SJSA1 (cell line): ENCODE measurements at places on chromosomes 3 and 15. TPM values are rescaled to one million over a fixed set of nuclear protein-coding genes. Genes with fewer than 3 reads are reported as not detected.

The FAM107A gene
- total RNA-seq: not detected in 2 replicates

The CLRN1 gene
- not detected in 2 replicates for total RNA-seq

The AGBL1 gene
- not detected in 2 replicates for total RNA-seq

The SUSD5 gene
- total RNA-seq: 8.3 and 14.1 TPM in 2 replicates

The PCLAF gene
- 116 and 125 TPM in 2 replicates for total RNA-seq

The SLC22A13 gene
- total RNA-seq: not detected in 2 replicates

The DGKG gene
- 0.97 TPM in 1 of 2 replicates, not detected in the other for total RNA-seq

The SPINK8 gene
- not detected in 2 replicates for total RNA-seq

The GHSR gene
- total RNA-seq: not detected in 2 replicates

The STX19 gene
- total RNA-seq: not detected in 2 replicates

The EPHB3 gene
- total RNA-seq: 2.9 and 4.1 TPM in 2 replicates

The ELL3 gene
- total RNA-seq: 2.2 and 2.8 TPM in 2 replicates

The QRICH1 gene
- 37.8 and 77.3 TPM in 2 replicates for total RNA-seq

The DUOXA1 gene
- total RNA-seq: not detected in 2 replicates

The ERC2 gene
- 0.13 and 0.81 TPM in 2 replicates for total RNA-seq

The SCN5A gene
- 1.6 and 4.1 TPM in 2 replicates for total RNA-seq

The MYL3 gene
- not detected in 2 replicates for total RNA-seq

The RPL32 gene
- total RNA-seq: 400 and 799 TPM in 2 replicates

The DAPK2 gene
- total RNA-seq: 0.34 and 2.2 TPM in 2 replicates

The TMEM108 gene
- not detected in 2 replicates for total RNA-seq

The ZCWPW2 gene
- total RNA-seq: 0.06 and 0.79 TPM in 2 replicates

The CLSTN2 gene
- 0.05 TPM in 1 of 2 replicates, not detected in the other for total RNA-seq

The RFTN1 gene
- 54.3 and 56.5 TPM in 2 replicates for total RNA-seq

The TM2D3 gene
- total RNA-seq: 45.7 and 50.5 TPM in 2 replicates

The SLC27A2 gene
- 0.13 TPM in 1 of 2 replicates, not detected in the other for total RNA-seq

The CACNA2D2 gene
- not detected in 2 replicates for total RNA-seq

The CCDC191 gene
- total RNA-seq: 0.39 and 7.4 TPM in 2 replicates

The TRH gene
- not detected in 2 replicates for total RNA-seq

The C3orf49 gene
- not detected in 2 replicates for total RNA-seq

The HDGFL3 gene
- 93.9 and 195 TPM in 2 replicates for total RNA-seq
